ENCODE measurements at places on chromosomes 3 and 15.

- DNase-seq: peak; percentile 21
Observed at GRCh38 chr3:188170461-188171459, 16.8 kb downstream of the LPP start.

GRCh38 chr15:51924156-51925068, 47.2 kb downstream of the LEO1 start:
- no peak for DNase-seq

DNA sequence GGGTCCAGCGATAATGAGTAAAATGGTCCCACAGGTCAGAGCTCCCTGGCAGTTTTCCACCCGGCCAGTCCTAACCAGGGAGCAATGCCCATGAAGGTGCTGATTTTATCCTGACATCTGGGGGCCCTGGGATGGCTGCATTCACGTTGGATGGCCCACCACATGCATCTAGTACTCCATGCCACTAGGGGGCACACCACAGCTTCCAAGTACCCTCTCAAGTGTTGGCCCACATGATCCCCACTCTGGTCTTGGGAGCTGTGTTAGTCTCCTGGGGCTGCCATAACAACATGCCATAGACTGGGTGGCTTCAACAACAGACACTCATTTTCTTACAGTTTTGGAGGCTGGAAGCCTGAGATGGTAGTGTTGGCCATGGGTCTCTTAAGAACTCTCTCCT, 225.5 kb downstream of the SLCO3A1 start:
- DNase-seq: no peak

GRCh38 chr3:25471081-25471768, 43.2 kb downstream of the RARB start:
- no peak for DNase-seq

DNA sequence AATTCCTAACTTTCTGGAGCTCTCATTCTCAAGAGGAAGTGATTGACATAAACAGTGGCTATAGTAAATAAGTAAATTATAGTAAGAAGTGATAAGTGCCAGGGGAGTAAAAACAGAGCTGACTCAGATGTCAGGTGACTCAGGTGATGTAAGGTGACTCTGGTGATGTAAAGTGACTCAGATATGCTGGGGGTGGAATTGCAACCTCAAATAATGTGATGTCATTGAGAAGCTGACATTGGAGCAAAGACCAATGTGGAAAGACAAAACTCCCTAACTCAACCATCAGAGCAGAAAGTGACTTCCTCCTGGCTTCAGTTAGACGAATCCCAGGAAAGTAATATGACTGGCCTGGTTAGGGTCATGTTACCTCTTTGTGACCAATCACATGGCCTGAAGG, 144.2 kb upstream of the SNTN start:
- DNase-seq: no peak

DNA sequence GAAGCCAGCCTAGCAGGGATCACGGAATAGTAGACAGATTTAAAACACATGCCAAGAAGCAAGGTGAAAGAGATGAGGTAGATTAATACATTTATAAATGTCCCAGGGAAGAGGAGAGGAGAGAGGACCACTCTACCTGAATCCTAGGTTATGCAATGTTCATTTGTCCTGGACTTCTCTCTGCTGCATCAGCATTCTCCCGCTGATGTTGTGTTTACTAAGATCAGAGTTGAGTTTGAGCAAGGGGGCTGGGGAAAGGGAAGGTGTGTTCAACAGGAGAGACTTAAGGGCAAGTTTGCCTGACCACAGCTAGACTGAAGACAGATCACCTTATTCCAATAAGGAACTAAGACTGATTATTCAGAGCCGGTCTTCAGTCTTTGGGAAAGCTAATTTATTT, 1.1 kb upstream of the KPNA1 start:
- DNase-seq: no peak

DNA sequence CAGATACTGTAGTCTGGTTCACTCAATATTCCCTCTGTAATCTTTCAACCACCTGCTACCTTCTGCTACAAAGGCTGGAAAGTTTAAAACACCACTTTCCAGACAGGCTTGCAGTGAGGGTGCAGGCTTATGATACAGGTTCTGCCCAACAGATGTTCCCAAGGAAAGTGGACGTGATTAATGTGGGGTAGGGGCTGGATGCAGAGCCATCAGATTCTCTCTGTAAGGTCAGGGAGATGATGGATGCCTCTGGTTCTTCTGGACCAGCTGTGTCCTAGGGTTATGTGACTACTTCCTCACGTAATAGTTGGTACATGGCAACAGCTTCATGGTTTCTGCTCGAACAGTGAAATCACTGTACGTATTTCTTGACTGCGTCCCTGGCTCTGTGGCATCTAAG, 11.1 kb downstream of the GPR176 start:
- no peak for DNase-seq

DNA sequence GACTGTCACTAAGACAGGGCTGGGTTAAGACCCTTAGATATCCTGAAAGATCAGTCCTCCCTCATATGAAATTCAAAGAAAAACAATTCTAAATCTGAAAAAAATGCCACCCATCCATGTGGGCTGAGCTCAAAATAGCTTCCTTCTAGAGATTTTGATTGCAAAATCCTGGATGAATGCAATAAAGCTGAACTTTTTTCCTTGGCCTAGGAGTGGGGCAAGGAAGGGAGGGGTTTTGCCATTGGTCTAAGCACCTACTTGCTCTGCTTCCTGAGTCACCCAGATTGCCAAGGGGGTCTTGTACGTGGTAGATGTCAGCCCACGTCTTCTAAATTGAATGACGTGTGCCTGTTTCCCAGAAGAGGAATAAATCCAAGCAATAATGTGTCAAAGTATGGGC, 15.3 kb upstream of the SMAD3 start:
- no peak for DNase-seq

- DNase-seq: no peak
Observed at GRCh38 chr3:171255236-171255806, 204.9 kb downstream of the TNIK start.

- no peak for DNase-seq
Observed at GRCh38 chr3:47117807-47118364, 46.0 kb downstream of the SETD2 start.

DNA sequence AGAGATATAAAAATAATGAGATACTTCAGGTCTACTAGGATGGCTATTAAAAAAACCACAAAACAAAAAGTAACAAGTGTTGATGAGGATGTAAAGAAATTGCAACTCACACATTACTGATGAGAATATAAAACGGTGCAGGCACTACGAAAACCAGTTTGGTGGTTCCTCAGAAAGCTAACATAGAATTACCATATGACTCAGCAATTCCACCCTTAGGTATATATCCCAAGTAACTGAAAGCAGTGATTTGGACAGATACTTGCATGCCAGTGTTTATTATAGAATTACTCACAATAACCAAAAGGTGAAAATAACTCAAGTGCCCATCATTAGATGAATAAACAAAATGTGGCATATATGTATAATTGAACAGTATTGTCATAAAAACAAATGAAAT, 87.5 kb upstream of the MELTF start:
- no peak for DNase-seq

- DNase-seq: no peak
Observed at GRCh38 chr3:126124896-126125295, 41.0 kb upstream of the SLC41A3 start.

GRCh38 chr3:44905446-44906157, 31.2 kb downstream of the TGM4 start:
- DNase-seq: no peak

GRCh38 chr3:4633078-4634004, 140.2 kb downstream of the ITPR1 start:
- DNase-seq: no peak

- DNase-seq: no peak
Observed at GRCh38 chr3:191982481-191982880, 521.5 kb downstream of the PYDC2 start.

- DNase-seq: no peak
Observed at GRCh38 chr3:154223519-154223918, 100.8 kb downstream of the DHX36 start.

DNA sequence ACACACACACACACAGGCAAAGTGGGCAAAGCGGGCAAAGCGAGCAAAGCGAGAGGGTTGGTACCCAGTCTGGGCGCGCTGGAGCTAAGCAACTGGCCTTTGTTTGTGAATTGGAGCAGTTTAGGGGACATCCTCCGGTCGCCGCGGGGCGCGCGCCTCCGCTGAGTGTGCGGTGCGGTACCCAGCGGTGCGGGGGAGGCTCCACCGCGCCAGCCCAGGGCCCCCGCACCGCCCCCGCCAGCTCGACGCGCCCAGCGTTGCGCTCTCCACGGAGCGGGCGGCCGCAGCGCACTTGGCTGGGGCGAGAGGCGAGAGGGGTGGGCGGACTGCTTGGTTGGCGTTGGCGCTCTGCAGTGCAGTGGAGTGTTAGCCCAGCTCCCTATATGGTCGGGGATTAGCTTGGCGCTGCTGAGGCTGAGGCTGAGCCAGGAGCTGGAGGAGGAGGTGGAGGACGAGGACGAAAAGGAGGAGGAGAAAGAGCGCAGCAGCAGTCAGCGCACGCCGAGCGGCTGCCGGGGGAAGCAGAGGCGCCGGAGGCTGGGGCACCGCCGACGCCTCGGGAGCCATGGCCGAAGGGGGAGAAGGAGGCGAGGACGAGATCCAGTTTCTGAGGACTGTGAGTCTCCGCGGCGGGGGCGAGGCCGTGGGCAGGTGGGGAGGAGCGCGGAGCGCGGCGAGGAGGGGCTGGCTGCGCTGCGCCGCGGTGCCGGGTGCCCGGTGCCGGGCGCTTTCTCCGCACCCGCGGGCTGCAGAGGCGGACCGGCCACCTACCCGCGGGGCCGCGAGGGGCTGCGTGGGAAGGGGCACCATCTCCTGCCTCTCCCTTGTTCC, at the start of gene RYR3:
RYR3 (plus strand) TSS at position 487 of the 831 bp plus-strand sequence; CDS start at position 566, 79 bp downstream.
- DNase-seq: no peak

GRCh38 chr3:62109534-62109933, 263.8 kb downstream of the FEZF2 start:
- DNase-seq: no peak

DNA sequence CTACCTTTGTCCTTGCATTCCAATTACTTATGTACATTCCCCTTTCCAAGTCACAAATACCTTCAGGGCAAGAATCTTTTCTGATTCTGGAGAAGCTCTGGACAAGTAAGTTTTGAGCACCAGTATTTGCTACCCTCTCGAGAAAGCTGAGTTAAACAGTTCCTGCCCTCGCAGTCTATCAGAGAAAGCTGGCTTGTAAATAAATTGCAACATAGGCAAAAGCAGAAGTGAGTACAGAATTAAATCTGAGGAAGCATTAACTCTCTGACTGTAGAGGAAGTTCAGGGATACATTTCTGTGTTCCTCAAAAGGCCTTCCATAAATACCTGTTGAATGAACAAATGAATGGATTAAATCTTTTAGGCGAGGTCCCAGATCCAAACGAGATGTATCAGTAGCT, 1.2 kb downstream of the OSBPL11 start:
- DNase-seq: no peak

DNA sequence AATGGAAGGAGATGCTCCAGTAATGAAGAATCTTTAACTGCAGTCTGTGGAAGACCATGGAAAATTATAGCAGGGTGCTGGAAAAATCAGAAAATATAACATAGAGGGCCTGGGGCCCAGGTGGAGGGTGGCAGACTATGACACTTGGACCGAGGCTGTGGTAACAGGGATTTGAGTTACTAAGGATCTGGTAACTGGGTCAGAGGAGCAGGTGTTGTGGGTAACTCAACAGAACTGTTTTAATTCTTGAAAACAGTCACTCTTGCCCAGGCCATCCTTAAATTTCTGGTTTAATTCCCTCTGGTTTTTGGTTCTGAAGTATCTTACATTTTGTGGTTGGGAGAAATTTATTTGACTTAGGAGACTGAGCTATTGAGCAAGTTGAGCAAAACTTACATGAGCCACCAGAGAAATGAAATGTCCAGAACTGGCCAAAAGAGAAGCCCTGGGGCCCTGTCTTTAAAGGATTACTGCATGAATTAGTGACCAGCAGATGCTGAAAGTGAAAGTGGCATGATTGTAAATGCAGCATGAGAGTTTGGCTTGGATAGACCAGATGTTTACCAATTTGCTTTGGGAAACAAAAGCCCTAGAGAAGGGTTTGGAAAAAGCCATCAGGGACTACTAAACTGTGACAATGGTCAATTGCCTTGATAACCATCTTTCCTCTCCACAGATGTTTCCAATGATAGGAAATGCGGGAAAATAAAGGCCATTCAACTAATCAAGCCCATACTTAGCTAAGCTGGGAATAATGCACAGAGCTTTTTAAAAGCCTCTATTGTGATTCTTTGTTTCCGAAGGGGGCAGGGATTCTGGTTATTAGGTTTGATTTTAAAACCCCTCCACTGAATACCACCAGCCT, 374.9 kb upstream of the TGFBR2 start:
- no peak for DNase-seq
